NCI-H446 (cell line): ENCODE measurements at places on chromosomes 11 and 22.

DNA sequence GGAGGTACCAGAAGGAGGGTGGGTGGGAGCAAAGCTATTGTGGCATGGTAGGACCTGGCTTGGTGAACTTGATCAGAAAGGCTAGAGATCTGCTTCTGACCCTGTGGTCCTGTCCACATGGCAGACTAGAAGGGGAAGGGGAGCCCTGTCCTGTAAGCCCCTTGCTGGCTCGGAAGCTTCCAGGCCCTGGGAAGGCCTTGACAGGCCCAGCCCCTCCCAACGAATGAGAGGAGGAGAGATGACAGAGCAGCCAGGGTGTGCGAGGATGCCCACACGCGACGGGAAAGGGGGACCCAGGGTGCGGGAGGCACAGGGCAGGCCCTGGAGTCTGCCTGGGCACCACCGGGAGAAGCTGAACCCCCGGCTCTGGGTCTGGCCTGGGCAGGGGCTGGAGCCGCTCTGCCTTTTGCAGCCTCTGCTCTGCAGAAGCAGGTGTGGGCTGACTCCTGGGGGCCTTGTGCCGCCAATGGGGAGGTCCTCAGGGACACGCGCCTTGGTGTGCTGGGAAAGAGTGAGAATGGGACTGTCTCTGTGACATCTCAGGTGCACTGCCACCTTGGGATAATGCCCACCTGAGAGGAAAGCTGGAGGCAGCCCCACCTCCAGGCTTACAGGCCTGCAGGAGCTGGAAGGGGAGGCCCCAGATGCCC is 1447.5 kb downstream of the BRD1 start:
- DNase-seq: no peak

DNA sequence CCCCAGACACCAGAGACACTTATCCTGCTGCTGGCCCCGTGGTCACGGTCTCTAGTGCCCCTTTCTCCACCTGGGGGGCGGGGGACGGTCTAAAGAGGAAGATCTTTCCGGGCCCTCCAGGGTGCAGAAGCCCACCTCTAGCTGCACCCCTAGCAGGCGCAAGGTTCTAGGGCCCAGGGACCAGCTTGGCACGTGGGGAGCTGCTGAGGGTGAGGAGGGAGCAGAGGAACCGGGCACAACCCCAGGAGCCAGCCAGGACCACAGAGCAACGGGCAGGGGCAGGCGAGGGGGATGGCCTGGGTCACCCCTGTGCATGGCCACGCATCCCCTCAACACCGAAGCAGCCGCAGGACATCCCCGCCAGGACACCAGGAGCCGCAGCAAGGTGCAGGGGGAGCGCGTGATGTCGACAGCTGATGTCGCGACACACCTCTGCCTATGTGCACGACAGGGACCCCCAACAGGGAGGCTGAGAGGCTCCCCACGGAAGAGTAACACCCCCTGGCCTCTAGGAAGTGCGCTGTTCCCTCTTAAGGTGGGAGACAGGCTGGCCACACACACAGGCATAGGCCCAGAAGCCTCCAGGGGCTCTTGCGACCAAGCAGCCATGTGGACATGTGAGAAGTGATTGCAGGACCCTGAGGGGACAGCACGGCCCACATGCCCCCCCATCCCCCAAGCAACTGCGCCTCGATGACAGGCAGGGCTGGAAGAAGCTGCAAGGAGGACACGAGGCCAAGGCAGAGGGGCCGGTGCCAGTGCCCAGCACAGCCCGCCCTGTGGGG is 5.1 kb downstream of the LRFN4 start:
- DNase-seq: no peak

DNA sequence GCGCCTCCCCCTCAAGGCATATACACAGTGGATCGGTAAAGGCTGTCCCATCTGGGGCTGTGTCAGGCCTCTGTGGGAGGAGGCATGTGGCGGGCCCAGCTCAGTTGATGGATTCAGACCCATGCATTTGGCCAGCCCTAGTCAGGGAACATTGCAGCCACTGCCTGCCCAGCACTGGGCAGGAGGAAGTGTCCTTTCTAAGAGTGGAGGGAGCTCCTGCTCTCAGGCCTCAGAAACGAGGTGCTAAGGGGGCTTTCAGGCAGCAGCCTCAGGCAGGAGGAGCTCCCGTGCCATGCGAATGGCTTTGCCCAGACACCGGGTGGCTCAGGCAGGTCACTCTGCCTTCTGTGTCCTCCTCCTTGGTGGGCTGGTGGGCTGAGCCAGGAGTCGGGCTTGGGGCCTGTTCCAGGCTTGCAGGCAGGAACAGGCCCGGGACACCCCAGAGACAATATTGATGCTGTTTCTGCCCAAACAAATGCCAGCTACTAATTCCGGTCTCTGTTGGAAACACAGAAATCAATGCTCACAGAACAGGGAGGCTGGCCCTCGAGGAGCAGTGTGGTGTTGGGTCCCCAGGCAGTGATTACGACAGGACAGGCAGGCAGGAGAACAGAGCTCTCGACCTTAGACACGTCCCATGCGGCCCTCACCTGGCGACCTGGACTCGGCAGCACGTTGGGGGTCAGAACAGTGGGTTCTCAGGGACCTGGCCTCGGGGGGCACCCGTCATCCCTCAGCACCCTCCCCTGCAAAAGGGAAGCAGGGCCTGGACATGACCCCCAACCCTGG is 42.3 kb upstream of the CCDC188 start:
- no peak for DNase-seq

GRCh38 chr11:77407613-77408012 is 66.3 kb downstream of the PAK1 start:
- peak; percentile 89 for DNase-seq

DNA sequence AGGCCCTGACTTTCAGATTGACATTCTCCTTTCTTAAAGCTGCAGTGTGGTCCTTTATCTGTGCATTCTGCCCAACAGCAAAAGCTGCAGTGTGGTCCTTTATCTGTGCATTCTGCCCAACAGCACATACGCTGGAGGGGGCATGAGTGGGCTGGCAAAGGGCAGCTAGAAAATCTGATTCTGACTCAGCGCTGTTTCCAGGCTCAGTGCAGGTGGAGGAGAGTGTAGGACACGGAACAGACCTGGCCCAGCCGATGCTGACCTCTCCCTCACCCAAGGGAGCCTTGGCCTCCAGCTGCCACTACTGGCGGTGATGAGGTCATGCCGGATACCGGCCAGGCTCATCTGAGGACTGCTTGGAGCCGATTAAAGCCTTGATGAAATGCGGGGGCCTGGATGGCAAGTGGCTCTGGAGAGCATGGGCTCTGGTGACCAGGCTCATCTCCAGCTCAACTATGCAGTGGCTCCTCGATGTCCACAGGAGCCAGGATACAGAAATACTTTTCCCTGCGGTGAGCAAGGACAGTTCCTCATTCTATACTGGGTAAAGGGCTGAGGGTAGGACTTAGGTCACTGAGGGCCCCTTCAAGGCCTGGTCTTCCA is 84.6 kb downstream of the CLPB start:
- DNase-seq: no peak

GRCh38 chr11:134614141-134614540 is 202.1 kb upstream of the B3GAT1 start:
- DNase-seq: no peak

- no peak for DNase-seq
Observed at GRCh38 chr11:100639140-100639539, 47.9 kb upstream of the ARHGAP42 start.

GRCh38 chr11:81203876-81204275 is 1529.8 kb downstream of the FAM181B start:
- no peak for DNase-seq

GRCh38 chr11:133163463-133164419 is 368.6 kb downstream of the OPCML start:
- peak; percentile 41 for DNase-seq

DNA sequence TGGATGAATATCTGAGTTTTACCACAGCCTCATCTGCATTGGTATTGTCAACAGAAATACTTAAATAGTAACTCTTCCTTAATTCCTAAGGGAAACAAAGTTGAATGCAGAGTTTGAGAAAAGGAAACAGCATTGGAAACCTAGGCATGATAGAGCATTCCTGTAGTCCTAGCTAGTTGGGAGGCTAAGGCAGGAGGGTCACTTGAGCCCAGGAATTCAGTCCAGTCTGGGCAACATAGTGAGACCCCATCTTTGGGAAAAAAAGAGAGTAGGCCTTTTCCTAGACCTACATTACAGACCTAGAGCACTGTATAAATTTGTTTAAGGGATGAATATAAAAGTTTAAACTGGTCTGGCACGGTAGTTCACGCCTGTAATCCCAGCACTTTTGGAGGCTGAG is 13.4 kb downstream of the PAFAH1B2 start:
- DNase-seq: no peak

GRCh38 chr11:66328031-66328301 is 8.3 kb downstream of the RIN1 start:
- no peak for DNase-seq

DNA sequence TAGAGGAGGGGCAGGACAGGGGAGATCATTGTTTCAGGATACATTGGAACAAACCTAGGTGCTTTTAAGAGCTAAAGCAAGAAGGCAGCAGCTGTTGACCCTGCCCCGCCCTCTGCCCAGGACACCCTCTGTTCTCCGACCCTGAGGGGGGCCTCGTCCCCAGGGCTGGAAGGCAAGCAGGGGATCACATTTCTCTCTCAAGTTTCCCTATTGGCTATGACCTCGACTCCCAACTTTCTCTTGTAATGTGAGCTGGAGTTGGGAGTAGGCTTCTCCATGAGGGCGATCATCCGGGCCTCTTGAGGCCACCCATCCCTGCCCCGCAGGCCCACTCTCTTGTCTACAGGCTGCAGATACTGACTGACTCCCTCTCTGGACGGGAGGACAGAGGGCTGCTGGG is 37.7 kb downstream of the DSCAML1 start:
- no peak for DNase-seq

DNA sequence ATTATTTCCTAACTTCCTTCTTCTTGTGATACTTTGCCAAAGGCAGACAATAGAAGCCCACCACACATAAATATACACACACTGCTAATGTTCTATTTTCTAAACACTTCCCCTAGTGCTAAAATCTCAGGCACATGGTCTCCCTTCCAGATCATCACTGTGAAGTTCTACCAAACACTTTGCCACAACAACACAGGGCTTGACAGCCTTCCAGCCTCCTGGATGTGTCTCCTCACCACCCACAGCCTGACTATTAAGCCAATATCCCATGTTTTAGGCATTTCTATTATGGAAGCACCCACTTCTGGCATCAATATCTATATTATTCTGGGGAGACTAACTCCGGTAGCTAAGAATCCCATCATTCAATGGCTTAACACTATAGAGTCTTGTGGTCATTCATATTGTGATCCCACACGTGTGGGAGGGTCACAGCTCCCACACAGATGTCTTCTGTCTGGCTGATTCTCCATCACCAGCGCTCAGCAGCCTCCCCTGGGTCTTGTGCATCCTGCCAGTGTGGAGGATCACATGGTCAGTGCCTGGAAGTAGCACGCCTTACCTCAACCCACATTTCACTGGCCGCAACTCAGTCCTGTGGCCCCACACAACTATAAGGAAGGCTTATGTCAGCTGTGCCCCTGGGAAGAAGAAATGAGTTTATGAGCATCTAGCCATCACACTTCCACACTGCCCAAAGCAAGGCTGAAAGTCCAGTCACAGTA is 29.0 kb downstream of the SPATA19 start:
- no peak for DNase-seq

DNA sequence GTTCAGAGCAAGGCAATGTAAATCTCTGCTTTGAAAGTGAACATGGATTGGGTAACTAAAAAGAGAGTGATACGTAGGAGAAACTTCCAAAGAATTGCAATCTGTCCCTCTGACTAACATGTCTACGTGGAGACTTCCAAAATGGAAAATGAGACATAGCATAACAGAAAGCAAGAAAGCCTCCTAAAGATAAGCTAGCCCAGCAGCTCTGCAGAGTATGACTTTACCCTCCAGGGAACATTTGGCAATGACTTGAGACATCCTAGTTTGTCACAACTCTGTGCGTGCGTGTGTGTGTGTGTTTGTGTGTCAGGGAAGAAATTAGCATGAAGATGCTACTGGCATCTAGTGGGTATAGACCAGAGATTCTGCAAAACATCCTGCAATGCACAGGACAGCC is 817.4 kb downstream of the NTM start:
- no peak for DNase-seq

- no peak for DNase-seq
Observed at GRCh38 chr22:35357883-35358621, 22.8 kb upstream of the HMOX1 start.

DNA sequence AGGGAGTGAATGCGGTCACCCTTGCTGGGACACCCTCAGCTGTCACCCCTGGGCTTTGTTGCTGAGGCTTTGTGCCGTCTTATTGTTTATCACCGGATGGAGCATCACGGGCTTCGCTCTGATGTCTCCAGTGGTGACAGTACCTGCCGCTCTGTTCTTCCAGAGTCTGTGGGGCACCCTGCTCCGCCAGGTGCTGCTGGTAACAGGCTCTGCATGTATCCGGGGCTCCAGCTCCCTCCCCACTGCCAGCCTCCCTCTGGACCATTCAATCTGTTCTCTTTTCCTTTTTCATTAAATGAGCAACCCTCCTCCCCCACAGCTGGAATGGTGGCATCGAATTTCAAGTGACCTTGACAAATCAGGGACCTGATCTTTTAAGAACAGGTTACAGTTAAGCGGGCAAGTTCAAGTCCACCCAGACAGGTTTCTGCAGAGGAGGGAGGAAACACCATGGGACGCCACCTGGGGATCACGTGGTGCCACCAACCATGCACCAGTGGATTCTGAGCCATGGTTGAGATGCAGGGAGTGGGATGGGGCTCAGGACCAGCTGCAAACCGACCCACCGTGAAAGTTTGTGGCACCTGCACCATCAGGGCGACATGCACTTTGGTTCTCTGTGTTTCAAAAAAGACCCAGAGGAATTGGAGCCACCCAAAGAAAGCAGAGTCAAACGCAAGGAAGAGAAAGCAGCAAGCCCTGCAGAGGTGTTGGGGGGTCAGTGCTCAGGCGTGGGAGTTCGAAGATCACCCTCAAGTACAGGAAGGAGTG is 89.3 kb downstream of the BCR start:
- DNase-seq: no peak

GRCh38 chr11:92776676-92777075 is 192.8 kb upstream of the MTNR1B start:
- no peak for DNase-seq

- no peak for DNase-seq
Observed at GRCh38 chr11:45001466-45002165, 50.9 kb upstream of the TP53I11 start.

DNA sequence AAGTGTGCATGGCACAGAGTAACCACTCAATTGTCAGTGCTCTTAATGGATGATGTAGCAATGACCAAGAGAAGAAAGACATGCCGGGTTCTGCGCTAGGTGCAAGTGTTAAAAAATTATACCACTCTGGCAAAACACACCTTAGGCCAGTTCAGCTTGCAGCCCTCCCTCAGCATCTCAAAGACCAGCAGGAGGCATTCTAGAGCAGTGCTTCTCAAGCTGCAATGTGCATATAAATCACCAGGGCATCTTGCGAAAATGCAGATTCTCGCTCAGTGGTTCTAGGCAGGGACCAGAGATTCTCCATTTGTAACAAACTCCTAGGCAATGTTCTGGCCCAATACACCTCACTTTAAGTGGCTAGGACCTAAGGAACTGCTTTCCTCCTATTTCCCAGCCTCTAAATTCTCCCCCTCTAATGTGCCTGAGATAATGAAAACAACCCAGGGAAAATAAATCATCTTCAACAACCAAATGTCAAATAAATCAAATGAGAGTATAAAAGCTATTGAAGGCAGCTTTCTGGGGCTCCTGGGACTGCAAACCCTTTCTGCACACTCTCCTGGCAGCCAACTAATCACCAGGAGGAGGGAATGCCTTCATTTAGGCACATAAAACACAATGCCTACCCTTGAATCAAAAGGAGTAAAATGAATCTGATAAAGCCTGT is 337.2 kb upstream of the API5 start:
- no peak for DNase-seq
